ENCODE measurements at places on chromosomes 6 and 20.

GRCh38 chr6:129795261-129795660 lies 65.9 kb downstream of the TMEM244 start:
- no peak for DNase-seq

- DNase-seq: no peak
Observed at GRCh38 chr6:227074-227782, 65.1 kb upstream of the DUSP22 start.

DNA sequence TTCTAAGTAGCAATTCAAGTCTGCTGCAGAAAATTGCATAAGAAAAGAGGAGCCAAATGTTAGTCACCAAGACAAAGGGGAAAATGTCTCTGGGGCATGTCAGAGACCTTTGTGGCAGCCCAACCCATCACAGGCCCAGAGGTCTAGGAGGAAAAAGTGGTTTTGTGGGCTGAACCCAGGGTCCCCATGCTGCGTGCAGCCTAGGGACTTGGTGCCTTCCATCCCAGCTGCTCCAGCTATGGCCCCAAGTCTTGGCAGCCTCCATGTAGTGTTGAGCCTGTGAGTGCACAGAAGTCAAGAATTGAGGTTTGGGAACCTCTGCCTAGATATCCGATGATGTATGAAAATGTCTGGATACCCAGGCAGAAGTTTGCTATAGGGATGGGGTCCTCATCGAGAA lies 181.1 kb downstream of the ASCC3 start:
- DNase-seq: no peak

GRCh38 chr6:2576499-2576898 lies 174.2 kb downstream of the MYLK4 start:
- DNase-seq: no peak

- no peak for DNase-seq
Observed at GRCh38 chr6:161214722-161215121, 59.1 kb downstream of the AGPAT4 start.

DNA sequence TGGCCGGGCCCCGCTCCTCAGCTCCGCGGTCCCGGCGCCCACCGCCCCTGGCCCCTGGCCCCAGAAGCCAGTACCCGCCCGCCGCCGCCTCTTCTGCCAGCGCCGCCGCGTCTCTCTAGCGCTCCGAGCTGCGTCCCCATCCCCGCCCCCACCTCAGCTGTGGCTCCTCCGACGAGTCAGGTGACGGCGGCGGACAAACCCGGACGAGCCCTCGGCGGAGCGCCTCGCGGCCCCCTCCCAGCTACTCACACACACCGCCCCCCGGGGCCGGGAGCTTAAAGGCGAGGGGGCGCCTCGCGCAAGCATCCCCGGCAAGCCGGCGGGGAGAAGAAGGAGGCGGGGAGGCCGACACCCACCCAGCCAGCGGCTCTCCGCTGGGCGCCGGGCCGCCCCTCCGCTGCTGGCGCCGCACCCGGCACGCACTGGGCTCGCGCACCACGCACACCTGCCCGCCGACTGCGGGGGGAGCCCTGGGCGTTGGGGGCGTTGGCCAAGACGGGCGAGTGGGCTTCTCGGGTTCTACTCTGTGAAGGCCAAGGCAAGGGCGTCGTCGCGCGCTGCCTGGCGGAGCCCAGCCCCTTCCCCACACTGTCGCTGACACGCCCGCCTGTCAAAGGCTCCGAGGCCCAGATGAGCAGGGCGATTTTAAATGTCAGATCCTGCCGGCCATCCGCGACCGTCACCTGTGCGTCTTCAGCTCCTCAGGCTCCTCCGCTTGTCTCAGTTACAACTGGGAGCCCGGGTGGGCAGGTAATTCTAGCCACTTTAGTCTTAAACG lies at the start of gene SNAP91:
SNAP91 (minus strand) TSS at position 132 of the 778 bp plus-strand sequence. CDS start 1,174 bp downstream, outside the sequence.
- DNase-seq: no peak

DNA sequence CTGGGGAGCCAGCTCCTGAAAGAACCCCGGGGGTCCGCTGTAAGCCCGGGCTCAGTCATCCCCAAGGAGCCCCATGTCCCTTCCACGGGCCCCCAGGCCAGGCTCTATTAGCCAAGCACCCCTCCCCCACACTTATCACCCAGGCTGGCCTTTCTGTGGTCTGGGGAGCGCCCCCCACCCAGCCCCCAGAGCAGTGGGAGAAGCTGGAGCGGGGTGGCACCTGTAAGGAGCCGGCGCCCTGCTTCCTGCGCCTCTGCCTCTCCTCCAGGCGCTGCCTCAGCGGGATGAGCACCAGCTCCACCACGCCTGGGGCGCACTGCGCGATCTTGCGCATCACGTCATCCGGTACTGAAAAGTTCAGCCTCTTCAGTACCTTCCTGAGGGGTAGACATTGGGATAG lies 2.3 kb downstream of the SPEF1 start:
- no peak for DNase-seq

DNA sequence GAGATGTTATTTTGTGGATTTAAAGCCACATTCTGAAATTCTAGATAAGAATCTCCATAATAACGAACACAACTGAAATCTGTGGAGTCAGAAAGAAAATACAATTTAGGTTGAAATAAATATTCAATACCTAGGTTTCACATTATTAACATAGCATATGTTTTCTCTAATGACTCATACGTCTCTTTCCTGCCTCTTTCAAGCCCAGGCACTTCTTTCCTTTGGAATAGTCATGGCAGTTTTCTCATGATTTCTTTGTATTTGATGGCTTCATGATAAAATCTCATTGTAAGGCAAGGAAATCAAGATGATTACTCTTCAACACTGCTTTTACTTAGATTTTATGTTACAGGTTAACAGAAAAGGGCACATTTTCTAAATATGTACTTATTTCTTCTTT lies 803.7 kb downstream of the PHF3 start:
- no peak for DNase-seq

GRCh38 chr20:18031050-18031449 lies 26.7 kb downstream of the OVOL2 start:
- DNase-seq: no peak

DNA sequence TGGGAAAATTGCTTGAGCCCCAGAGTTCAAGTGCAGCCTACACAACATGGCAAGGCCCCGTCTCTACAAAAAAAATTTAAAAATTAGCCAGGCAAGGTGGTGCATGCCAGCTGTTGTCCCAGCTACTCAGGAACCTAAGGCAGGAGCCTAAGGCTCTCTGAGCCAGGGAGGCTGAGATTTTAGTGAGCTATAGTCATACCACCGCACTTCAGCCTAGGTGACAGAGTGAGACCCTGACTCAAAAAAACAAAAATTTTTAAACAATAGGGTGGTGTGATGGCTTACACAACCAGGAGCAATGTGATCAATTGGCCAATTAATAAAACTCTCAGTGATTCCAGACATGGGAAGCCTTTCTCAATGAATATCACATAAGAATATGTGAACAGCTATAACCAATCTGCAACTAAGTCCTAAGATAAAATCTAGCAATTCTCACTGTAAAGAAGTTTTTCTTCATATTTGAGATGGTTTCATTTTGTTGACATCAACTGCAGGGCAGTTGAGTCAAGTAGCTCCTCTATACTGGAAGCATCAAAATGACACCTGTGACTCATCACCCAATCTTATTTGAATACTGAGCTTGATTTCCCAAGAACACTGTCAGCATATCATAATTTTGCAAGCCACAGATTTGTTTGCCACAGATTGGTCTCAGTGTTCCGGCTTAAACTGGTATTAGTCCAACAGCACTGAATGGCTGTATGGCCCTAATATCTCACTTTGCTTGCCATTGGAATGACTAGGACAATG lies 169.0 kb upstream of the GJE1 start:
- DNase-seq: no peak

DNA sequence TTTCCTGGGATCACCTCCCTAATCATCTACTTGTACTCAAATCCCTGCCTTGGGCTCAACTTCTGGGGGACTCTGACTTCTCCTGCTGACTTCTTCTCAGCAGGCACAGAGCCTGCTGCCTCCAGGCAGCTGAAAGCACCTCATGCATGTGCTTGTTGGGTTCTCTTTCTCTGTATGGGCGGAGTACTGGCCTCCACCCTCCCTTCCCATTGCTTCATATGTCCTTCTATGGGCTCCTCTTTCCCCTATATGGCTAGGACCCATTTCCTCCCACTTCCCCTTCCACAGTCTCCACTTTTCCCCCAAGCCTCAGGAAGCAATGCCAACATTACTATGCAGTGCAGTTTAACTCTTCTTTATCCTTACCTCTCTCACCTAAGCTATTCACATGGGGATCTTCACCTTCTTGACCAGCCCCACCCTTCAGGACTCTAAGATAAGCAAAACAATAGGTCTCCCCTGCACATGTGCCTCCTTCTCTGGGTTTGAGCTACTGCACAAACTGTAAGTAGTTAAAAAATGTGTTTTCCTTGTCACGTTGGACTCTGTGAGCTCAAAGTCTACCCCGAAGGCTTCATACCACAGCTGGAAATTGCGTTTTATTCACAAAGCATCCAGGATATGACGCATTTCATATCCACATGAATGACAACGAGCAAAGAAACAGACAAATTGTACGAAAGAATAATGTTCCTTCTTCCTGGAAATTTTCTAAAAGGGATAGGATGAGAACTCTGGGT lies 93.7 kb downstream of the CDS2 start:
- DNase-seq: no peak

DNA sequence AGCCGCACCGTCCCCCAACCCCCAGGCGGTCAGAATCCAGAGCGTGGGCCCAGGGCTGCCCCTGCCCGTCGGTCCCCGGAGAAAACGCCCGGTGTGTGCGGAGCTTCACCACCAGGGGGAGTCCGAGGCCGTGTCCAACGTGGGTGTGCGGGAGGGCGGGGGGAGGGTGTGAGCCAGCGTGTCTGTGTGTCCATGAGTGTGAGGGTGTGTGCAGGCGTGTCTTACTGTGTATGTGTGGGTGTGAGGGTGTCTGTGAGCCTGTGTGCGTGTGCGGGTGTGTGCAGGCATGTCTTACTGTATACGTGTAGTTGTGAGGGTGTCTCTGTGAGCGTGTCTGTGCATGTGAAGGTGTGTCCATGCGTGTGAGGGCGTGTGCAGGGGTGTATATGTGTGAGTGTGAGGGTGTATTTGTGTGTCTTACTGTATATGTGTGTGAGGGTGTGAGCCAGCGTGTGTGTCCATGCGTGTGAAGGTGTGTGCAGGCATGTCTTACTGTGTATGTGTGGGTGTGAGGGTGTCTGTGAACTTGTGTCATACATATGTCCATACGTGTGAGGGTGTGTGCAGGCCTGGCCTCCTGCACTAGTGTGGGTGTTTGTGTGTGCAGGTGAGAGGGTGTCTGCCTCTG lies 24.6 kb upstream of the GATA5 start:
- peak; percentile 70 for DNase-seq

DNA sequence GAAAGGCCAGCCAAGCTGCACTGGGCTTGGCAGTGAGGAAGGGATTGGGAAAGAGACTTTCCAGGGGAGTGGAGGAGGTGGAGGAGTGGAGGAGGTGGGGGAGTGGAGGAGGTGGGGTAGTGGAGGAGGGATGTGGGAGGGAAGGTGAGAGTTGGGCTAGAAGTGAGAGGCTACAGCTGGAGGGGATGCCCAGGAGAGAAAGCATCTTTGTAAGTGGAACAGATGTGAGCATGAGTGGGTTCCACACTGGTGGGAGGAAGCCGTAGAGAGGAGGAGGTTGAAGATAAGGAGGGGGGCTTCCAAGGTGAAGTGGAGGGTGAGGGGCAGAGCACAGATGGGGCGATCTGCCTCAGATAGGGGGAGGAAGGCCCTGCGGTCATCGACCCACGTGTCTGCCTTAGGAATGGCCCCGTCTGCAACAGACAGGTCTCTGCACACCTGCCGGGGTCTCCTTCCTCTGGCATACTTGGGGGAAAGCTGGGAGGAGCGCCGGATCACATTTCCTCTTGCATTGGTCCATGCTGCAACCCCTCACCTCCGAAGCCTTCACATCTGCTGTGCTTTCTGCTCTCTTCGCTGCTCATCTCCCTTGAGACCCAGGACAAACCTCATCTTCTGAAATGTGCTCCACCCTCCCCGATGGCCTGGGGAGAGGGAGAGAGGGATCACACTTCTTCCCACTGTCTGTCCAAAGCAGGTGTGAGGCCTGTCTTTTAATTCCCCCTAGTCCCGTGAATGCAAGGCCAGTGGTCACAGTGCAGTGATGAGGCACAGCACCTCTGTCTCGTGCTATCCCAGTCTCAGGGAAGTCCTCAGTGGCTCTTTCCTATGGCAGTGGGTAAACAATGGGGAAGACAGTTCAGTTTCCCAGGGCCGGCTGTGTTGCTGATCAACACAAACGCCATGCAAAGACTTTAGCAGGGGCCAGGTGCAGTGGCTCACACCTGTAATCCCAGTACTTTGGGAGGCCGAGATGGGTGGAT lies 48.6 kb upstream of the SNX9 start:
- DNase-seq: no peak

GRCh38 chr20:56689852-56690485 lies 60.9 kb downstream of the TFAP2C start:
- DNase-seq: no peak

DNA sequence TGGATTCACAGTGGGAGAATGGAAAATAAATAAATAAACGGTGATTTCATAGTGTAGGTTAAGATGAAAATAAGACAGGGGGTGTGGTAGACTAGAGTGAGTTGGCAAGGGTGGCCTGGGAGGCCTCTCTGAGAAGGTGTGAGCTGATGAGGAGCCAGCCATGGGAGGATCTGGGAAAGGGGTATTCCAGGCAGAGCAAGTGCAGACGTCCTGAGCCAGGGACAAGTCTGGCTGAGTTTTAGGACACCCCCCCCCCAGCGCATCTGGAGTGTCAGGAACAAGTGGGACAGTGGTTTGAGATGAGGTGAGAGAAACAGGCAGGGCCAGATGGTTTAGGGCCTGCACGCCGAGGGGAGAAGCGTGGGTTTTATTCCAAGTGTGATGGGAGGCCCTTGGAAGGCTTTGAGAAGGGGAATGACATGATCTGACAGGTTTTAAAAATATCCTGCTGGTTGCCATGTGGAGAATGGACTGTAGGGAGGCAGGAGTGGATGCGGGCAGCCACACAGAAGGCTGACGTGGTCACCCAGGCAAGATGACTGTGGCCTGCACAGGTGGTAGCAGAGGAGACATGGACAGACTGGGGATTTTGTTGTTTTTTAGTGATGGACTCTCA lies 21.1 kb upstream of the CCM2L start:
- DNase-seq: no peak

GRCh38 chr6:1190366-1190765 lies 121.5 kb upstream of the FOXQ1 start:
- DNase-seq: no peak

DNA sequence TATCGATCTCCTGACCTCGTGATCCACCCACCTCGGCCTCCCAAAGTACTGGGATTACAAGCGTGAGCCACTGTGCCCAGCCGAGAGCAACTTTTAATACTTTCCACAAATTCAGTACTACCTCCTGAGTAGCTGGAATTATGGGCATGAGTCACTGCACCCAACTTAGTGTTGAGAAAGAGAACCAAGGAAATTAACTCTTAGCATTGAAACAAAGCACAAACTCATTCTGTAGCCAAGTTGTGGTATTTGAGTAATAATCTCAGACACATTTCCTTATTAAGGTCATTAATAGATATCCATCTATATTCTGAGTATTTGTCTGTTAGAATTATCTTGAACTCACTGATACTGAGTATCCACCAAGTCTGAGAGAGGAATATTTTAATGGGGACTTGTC lies 14.3 kb upstream of the ELOVL2 start:
- no peak for DNase-seq

- no peak for DNase-seq
Observed at GRCh38 chr20:41174782-41175181, 37.4 kb downstream of the PLCG1 start.

Data from stimulated activated CD8-positive, alpha-beta memory T cell treated with anti-CD3 and anti-CD28 coated beads, Interleukin-15, amount 100 ng/mL, for 24 hours (primary cell).